ENCODE measurements at places on chromosomes 7 and 10.

GRCh38 chr7:144481833-144482232, 78.3 kb upstream of the NOBOX start:
- DNase-seq, result no peak

DNA sequence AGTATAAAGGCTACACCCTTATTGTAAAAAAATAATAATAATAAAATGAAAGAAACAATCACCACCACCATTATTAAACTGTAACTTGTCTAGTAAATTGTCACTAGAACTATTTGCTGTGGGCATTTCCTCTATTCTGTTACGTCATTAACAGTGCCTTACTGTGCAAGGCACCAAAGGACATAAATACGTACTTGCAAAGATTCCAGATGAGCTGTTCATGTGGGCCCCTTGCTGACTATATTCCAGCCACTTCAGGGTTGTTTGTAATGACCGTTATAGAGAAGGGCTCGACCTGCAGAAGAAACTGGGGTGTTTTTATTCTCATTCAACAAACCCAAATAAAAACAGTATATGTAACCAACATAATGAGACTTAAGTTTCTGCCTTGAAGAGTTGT, 60.4 kb downstream of the KLRG2 start:
- DNase-seq, result no peak

DNA sequence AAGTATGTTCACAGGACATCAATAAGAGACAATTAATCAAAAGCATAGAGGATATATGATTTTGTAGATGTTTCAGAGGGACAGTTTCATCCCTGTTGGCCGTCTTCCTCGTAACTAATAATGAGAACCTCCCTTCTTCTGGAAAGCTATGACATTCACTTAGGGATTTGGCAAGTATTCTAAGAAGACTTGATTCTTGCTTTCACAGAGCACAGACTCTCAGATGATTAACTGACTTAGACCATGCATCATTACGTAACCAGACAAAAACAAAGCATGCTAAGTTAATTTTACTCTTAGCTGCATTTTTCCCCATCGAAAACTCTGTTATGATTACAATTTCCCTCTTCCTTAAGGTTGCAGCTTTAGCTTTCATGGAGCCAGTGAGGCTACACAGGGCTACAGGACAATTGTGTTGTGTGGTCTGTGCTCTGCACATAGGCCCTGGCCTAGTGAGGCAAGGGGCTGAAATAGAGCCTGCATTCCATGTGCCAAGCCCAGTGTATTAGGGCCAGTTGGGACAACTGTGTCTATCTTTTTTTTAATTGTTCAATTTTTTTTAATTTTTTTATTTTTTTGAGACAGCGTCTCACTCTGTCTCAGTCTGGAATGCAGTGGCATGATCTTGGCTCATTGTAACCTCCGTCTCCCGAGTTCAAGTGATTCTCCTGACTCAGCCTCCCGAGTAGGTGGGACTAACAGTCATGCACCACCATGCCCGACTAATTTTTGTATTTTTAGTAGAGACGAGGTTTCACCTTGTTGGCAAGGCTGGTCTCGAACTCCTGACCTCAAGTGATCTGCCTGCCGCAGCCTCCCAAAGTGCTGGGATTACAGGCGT, 105.3 kb downstream of the PLXDC2 start:
- DNase-seq, result no peak

GRCh38 chr7:450741-451140, 68.9 kb downstream of the PDGFA start:
- DNase-seq, result no peak

GRCh38 chr10:1952126-1953095, 215.1 kb upstream of the ADARB2 start:
- no peak for DNase-seq

- no peak for DNase-seq
These were observed 96.9 kb downstream of the RTKN2 start for GRCh38 chr10:62171791-62172190.

- no peak for DNase-seq
These were observed 39.5 kb upstream of the ANKRD1 start for GRCh38 chr10:90960355-90960814.

DNA sequence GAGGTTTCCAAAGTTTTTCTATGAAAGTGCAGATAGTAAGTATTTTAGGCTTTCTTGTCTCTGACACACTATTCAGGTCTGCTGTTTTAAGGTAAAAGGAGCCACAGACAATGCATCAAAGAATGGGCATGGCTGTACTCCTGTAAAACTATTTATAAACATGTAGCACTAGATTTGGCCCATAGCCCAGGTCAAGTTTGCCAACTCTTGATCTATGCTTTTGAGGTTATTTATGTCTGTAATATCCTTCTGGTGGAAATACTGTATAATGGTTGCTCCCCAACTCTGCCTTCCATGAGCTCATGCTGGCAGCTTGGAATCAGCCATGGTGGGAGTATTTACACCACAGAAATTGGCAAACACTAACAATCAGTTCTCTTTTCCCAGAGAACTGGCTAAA, 244.6 kb downstream of the BUB3 start:
- no peak for DNase-seq

DNA sequence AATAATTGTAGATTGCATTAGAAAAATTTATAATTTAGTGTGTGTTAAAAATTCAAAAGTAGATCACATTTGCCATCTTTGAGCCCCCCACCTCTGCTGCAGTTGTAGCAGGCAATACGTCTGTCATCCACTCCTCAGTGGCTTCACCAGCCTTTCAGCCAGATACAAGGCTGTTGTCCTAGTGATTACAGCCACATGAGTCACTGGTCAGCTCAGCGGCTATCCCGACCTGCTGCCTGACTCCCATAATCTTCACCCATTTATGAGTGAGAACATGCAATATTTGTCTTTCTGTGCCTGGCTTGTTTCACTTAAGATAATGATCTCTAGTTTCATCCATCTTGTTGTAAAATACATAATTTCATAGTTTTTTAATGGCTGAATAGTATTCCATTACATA, 9.2 kb downstream of the OR2A5 start:
- no peak for DNase-seq

- DNase-seq, result no peak
These were observed 51.6 kb downstream of the ST7 start for GRCh38 chr7:117004899-117005298.

DNA sequence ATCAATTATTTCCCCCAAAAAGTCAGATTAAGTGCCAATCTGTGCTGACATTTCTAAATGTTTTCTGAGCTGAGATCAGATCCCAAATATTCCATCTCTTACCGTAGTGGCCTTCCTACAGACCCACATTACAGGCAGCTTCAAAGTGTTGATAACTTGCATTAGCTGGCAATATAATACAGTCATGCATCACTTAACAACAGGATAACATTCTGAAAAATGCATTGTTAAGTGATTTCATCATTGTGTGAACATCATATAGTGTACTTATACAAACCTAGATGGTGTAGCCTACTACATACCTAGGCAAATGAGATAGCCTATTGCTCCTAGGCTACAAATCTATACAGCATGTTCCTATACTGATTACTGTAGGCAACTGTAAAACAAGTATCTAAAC, 22.4 kb downstream of the SLC25A13 start:
- no peak for DNase-seq

GRCh38 chr10:8407501-8408021, 353.1 kb downstream of the GATA3 start:
- DNase-seq, result no peak

GRCh38 chr7:5423306-5423975, at the start of gene TNRC18:
Gene TNRC18, minus strand, starts transcription at chr7:5423834. Its CDS starts 2,588 bp downstream, at chr7:5421246.
- DNase-seq, result peak; percentile 55

GRCh38 chr7:68682910-68683309, 915.4 kb upstream of the AUTS2 start:
- DNase-seq, result no peak

DNA sequence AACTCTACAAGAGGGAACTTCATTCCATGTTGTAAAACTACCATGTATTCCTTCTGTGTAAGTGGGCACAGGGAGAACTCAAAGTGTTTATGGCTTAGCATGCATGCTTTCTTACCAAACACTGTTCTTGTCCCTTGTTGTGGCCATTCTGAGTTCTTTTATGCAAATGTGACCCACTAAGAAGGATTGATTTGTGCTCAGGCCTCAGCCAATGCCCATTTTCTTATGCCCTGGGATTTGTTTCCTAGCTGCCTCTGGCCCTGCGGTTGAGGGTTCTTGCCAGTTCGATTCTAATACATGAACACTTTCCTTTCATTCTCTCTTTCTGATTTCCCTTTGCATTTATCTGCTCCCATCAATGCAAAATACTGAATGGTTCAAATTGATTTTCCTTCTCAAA, 316.7 kb downstream of the NRG3 start:
- DNase-seq, result no peak

DNA sequence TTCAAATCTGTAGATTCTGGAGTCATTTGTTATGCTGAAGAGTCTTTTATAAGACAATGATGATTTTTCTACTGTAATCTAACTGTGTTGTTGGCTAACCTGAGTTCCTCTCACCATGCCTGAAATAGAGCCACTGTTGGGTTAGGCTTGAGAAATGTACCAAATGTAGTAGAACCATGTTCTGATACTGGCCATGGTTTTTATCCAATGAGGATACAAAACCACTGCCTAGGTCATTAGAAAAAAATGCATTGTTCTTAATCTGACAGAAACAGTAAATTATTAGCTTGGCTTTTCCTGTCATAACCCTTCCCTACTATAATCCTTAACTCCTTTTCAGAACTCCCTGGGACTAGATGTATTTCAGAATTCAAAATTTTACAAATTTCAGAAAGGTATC, 86.6 kb downstream of the RAPGEF5 start:
- DNase-seq, result no peak

DNA sequence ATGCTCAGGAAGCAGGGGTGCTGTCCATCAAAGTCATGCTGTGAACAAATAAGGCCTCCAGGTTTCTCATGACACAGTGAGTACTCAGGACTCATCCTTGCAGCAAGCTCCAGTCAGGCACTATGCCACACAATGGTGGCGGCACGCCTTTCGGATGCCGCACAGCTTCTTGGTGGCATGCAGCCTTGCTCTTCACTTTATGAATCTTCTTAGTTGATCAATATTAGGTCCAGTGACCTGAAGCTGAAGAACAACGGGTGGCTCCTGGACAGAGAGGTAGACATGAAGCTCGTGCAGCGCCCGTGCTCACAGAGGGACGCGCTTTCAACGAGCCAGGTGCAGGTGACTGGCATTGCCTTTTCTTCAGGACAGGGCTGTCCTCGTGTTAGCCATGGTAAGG, 653.0 kb upstream of the MGMT start:
- DNase-seq, result no peak

- no peak for DNase-seq
These were observed 5.8 kb downstream of the TCF7L2 start for GRCh38 chr10:112955582-112956421.

GRCh38 chr7:17342756-17343155, 44.3 kb downstream of the AHR start:
- DNase-seq, result no peak

GRCh38 chr10:114703377-114704107, 45.5 kb upstream of the ABLIM1 start:
- DNase-seq, result no peak

DNA sequence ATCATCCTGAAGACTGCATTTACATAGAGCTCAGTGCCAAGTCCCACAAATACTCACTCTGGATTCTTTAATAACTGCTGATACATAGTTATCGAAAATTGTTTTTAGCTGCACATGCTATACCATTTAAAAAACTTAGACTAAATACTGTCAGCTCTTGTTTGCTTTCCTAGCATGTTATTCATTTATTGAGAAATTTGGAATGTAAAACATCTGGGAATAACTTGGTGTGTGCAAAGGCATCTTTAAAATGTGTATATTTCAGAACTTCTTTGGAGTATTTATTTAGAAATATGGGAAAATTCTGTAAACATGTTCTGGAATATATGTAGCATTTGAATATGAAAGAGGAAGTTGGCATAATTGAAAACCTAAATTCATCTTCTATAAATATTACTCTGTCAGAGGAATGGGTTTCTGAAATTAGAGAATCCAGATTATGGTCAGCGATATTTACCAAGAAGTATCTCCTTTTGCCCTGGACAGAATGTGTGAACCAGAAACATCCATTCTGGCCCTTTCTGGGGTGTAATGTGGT, 119.7 kb downstream of the ARID5B start:
- DNase-seq, result no peak

DNA sequence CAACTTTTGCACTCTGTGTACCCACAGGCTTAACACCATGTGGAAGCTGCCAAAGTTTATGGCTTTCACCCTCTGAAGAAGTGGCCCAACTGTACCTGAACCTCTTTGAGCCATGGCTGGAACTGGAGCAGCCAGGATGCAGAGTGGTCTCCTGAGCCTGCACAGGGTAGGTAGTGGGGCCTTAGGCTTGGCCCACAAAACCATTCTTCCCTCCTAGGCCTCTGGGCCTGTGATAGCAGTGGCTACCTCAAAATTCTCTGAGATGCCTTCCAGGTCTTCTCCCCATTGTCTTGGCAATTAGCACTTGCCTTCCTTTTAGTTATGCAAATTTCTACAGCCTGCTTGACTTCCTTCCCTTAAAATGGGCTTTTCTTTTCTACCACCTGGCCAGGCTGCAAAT, 19.3 kb upstream of the SPAM1 start:
- DNase-seq, result no peak

- DNase-seq, result no peak
These were observed 49.7 kb downstream of the C10orf120 start for GRCh38 chr10:122649903-122650302.

GRCh38 chr10:91613411-91614187, 19.3 kb downstream of the PPP1R3C start:
- no peak for DNase-seq

DNA sequence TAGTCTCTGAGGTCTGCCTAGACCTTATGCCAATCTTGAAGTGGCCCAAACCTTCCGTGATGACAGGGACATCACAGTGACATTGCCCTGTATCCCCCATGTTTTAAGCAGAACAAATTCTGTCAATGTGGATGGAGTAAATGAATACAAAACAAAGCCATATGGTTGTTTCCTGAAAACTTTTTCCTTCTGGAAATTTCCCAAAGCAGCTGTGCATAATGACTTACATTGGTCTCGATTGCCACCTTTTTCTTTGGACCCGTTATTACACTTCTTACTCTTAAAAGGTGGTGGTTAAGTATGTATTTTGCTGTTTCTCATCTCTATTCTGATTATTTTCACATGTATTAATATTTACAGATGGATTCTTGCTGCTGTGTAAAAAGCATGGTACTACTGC, 411.2 kb upstream of the KLF6 start:
- DNase-seq, result no peak

- DNase-seq, result no peak
These were observed 16.2 kb upstream of the SPOCK2 start for GRCh38 chr10:72104472-72105097.

DNA sequence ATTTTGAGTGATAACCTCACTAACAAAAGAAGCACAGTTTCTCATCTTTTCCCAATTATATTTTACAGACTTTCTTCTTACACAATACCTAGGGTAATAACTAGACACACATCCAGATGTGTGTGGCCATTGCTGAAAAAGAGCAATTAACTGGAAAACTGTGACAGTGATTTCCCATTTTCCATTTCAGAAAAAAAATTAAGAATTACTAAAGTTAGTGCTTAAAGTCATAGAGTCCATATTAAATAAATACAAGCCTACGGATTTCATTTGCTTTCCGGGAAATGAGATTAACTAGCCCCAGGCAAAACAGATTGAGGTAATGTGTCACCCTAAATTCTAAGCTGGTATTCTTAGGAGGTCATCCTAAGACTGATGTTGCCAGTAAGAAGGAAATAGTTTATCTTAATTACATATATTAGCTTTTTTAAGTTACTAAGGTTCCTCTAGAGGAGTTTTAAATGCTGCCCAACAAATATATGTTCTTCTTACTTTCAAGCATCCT, 10.2 kb upstream of the MACC1 start:
- no peak for DNase-seq

Measured in 8988T (cell line).